ENCODE measurements at places on chromosomes 1 and 21.

GRCh38 chr1:57711326-57711725 lies 287.5 kb upstream of the DAB1 start:
- DNase-seq = no peak

- no peak for DNase-seq
Observed at GRCh38 chr21:45202889-45203288, 84.8 kb downstream of the POFUT2 start.

- DNase-seq = no peak
Observed at GRCh38 chr1:7574121-7575040, 196.7 kb upstream of the VAMP3 start.

DNA sequence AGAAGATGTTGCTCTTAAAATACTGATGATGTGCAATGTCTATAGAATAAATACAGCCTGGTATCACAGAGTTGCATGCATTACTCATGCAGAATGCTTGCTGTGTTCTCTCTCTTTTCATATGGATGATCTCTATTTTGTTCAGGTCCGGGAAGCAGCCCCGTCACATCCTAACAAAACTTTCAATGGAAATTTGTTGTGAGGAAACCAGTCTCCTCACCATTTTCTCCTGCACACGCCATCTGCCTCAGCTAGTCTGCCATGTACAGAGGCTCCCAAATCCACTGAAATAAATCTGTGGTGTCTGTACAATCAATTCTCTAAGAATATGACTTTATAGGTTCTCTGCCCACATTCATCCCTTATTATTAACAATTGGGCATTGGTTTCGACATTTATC lies 42.4 kb downstream of the DAB1 start:
- no peak for DNase-seq

GRCh38 chr1:30823969-30824735 lies 66.6 kb upstream of the LAPTM5 start:
- DNase-seq = peak; percentile 50

GRCh38 chr1:84574936-84575335 lies 696 bp upstream of the CTBS start:
- no peak for DNase-seq

- no peak for DNase-seq
Observed at GRCh38 chr1:36667836-36668235, 185.1 kb upstream of the CSF3R start.

- no peak for DNase-seq
Observed at GRCh38 chr1:94068999-94069918, 51.7 kb downstream of the ABCA4 start.

- no peak for DNase-seq
Observed at GRCh38 chr21:20971296-20971921, 26.8 kb upstream of the NCAM2 start.

Data from effector memory CD8-positive, alpha-beta T cell (primary cell).